ENCODE measurements at places on chromosomes 2 and 18.
A peak's percentile ranks its signal among the peaks of the same experiment; 100 is the strongest.

DNA sequence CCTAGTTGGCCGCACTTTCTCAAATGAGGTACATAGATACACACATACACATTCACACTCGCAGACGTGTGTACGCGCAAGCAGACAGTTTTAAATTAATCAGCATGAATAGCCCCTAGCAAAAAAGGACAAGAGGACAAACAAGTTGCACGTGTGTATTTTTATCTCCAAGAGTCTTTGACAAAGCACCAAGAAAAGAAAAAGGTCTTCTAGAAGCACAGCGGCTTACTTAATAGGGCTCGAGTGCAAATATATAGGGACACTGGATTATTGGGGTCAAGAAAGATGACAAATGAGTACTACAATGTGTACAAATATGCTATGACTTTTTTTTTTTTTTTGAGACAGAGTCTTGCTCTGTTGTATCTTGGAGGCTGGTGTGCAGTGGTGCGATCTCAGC is 1.7 kb upstream of the BCL2 start:
- no peak for DNase-seq

DNA sequence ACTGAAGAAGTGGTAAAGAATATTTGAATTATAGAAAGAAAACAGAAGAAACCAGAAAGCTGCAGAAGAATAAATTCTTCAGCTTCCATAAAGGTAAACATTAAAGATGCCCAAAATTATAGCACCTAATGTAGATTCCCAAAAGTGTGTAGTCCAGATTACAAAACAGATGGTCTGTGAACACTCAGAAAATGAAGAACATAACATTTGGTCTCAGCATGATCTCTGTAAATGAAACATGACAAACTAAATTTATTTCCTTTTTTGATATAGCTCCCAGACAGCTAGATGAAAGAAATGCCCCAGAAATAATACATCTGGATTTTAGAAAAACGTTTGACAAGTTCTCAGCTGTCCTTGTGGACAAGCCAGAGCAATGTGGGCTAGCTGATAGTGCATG is 794.2 kb upstream of the NXPH2 start:
- no peak for DNase-seq

DNA sequence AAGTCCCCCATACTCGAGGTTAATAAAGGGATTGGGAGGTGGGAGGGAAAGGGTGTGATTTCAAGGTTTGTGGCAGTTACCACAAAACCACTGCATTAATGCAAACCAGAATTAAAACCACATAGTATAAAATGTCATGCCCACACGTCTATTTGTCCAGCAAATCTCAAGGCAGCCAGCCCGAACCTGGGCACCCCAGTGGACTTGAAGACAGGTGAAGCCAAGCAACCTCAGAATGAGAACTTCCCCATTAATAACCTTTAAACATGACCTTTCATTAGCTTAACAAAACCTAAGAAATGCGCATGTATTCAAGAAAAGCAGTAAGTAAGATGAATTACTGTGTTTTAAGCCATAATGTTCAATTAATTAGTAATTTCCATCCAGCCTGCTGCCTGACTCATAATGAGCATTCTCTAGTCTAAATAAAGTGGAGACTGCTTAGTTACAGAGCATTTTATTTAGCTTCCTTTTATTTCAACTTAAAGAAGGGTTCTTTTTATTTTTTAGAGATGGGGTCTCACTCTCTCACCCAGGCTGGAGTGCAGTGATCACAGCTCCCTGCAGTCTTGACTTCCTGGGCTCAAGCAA is 229.6 kb downstream of the FAM210A start:
- no peak for DNase-seq

- peak; percentile 68 for DNase-seq
Measured at GRCh38 chr2:46335391-46336282, 38.4 kb downstream of the EPAS1 start.

GRCh38 chr2:62217970-62218369 is 22.1 kb downstream of the B3GNT2 start:
- DNase-seq = no peak

DNA sequence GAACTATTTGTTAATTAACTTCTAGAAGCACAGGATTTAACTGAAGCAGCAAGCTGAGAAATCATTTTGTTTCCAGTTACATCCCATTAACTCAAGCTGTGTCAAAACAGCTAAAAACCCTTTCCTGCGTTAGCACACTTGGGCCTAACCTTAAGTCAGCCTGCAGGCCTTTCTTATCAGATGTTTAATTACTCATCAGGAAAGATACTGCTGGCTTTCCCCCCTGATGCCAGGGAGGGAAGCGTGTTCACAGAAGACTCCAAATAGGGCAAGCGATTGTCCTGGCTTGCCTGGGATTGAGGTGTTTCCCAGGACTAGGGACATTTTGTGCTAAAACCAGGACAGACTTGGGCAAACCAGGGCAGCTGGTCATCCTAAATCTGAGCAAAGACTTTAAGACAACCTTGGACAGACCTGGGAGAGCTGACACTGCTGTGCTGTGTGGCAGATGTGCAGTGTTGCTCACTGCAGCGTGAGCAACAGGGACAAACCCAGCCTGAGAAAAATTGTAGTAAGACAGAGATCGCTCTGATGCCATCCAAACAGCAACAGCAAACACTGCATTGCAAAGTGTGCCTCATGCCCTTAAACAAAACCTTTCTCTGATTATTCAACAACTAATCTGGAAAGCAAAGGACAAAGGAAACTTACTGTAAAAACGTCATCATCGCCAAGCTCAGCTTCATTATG is 100.9 kb downstream of the SPRED2 start:
- DNase-seq = no peak

GRCh38 chr18:45801416-45802004 is 24.0 kb upstream of the SIGLEC15 start:
- no peak for DNase-seq

DNA sequence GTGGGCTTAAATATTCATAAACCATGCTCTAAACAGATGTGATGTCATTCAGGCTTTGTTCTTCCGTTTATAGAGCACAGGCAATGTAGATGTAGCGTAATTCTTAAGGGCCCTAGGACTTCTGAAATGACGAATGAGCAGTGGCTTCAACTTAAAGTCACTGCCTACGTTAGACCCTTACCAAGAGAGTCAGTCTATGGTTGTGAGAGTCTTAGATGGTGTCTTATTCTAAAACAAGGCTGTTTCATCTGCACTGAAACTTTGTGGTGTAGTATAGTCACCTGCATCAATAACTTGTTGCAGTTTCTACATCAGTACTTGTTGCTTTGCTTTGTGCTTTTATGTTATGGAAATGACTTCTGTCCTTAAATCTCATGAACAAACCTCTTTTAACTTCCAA is 56.0 kb downstream of the PIK3C3 start:
- no peak for DNase-seq

DNA sequence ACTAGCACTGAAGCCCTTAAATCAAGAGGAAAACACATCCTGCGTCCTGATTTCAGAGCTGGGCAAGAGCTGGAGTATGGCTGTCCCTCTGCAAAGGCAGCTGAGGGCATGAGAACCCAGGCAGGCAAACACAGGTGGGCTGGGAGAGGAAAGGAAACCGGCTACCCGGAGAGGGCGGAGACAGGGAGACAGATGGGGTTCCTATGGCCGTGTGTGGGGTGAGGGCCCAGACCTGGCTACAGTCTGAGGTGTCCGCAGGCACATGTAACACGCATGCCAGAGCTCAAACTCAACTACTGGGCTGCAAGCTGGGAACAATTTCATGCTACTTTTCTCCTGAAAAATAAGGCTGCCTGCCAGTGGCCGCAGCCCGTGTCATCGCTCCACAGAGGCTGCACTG is 2.7 kb downstream of the COPS9 start:
- no peak for DNase-seq

- no peak for DNase-seq
Measured at GRCh38 chr18:71784777-71785176, 759.4 kb downstream of the CBLN2 start.

DNA sequence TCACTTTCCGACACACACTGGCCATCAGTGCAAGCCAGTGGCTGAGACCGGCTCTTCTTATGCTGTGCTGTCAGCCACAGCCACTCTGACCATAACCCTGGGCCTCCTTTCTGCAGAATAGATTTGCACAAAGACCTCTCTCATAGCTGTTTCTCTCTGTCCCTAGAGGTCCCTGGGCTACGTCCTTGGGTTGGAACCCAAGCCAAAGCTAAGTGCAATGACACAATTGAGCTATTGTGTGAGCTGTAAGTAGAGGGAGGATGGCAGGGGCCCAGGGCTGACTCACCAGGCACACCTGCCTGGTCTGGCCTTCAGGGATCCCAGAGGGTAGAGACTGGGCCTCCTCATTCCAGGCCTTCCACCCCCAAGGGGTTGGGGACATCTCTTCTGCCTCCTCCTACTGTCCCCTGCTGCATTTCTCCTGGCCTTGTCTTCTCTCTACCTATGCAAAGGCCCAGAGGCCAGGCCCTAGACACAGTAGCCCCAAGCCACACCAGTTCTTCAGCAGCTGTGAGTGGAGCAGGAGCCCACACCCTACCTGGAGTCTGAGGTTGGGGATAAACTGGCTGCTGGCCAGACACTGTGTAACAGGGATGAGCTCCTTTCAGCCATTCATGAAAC is 174.6 kb downstream of the NCK2 start:
- no peak for DNase-seq

All from retina (tissue), 1 donor.